ENCODE measurements at places on chromosomes 3 and 15. TPM values are rescaled to one million over a fixed set of nuclear protein-coding genes. Genes with fewer than 3 reads are reported as not detected.

CX3CR1 gene
- total RNA-seq = not detected

ATP2B2 gene
- not detected for total RNA-seq

AQP9 gene
- not detected for total RNA-seq

SCG3 gene
- 0.05 TPM for total RNA-seq

COL6A5 gene
- total RNA-seq = not detected

IQCF5 gene
- not detected for total RNA-seq

ACOX2 gene
- 24.2 TPM for total RNA-seq

SI gene
- not detected for total RNA-seq

MORC1 gene
- not detected for total RNA-seq

UROC1 gene
- not detected for total RNA-seq

DUSP7 gene
- total RNA-seq = 8.9 TPM

CALML4 gene
- 1.1 TPM for total RNA-seq

C3orf70 gene
- 0.75 TPM for total RNA-seq

ILDR1 gene
- not detected for total RNA-seq

CPNE9 gene
- total RNA-seq = not detected

TGM5 gene
- total RNA-seq = not detected

LRRC28 gene
- 28.3 TPM for total RNA-seq

HYAL1 gene
- total RNA-seq = 2.7 TPM

GUCA1C gene
- not detected for total RNA-seq

GADL1 gene
- total RNA-seq = not detected

SERINC4 gene
- total RNA-seq = not detected

SLC12A8 gene
- 2.6 TPM for total RNA-seq

TTLL13 gene
- not detected for total RNA-seq

CTXN2 gene
- not detected for total RNA-seq

CLK3 gene
- 53.0 TPM for total RNA-seq

POLQ gene
- 0.68 TPM for total RNA-seq

MKRN3 gene
- 0.37 TPM for total RNA-seq

ANKRD28 gene
- 49.0 TPM for total RNA-seq

NDN gene
- 77.3 TPM for total RNA-seq

DNAH1 gene
- total RNA-seq = 8.8 TPM

KLHL40 gene
- not detected for total RNA-seq

CKMT1B gene
- total RNA-seq = not detected

NEDD4 gene
- total RNA-seq = 15.4 TPM

TBC1D2B gene
- total RNA-seq = 49.3 TPM

All from cardiac ventricle fibroblast (primary cell).